ENCODE measurements at places on chromosomes 13 and 19.
A peak's percentile ranks its signal among the peaks of the same experiment; 100 is the strongest.

DNA sequence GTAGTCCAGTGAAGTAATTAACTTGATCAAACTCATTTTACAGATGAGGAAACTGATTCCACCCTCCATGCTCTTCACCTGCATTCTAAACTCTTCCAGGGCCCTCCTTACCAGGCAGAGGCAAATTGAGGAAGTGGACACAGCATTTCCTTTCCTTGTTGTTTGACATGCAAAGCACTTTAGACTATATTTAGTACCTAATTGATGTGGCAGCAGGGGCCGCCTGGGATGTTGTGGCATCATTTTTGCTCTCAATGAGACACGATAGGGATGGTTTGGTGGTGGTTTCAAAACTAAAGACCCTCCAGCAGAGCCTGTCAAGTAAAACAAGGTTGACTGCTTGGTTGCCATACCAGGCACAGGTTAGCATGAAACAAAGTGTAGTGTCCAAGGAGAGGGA, 7.9 kb downstream of the SIPA1L3 start:
- no peak for DNase-seq

DNA sequence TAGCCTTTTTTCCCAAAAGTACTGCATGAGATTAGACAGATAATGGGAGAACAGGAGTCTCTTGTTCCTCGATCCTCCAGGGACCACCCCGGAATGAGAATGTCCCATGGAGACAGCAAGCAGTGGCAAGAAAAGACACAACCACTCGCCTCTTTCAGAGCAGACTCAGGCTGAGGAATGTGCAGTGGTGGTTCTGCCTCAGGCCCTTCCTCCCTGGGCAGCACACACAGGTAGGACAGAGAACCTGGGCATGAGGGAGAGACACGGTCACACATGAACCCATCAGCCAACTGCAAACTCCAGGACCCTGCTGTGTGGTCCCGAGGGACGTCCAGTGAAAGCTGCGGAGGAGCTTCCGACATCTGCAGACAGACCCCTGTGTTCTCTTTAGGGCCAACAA, 31.0 kb downstream of the CRYL1 start:
- no peak for DNase-seq

DNA sequence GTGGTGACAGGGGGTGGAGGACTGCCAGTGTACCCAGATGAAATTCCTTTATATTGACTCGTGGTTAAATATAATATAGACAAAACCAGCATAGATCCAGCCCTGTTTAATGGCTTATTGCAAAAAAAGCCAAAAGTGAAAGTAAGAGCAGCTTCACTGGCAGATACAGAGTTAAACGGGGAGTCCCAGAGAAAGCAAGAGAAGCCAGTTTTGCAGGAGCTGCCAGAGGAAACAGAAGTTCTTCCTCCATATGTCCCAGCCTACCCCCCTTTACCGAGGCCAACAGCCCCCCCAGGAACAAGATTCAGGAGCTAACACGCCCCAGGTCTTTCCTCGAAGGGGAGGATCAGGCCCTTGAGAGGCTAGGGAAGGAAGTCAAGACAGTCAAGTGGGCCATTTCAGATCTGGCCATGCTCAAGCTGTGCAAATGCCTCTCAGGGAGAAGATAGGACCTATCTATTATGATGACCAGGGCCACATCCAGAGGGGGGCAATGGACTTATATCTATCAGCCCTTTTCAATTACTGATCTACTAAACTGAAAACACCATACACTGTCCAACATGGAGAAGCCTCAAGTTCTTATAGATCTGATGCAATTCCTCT, 47.2 kb upstream of the ZNF737 start:
- no peak for DNase-seq

DNA sequence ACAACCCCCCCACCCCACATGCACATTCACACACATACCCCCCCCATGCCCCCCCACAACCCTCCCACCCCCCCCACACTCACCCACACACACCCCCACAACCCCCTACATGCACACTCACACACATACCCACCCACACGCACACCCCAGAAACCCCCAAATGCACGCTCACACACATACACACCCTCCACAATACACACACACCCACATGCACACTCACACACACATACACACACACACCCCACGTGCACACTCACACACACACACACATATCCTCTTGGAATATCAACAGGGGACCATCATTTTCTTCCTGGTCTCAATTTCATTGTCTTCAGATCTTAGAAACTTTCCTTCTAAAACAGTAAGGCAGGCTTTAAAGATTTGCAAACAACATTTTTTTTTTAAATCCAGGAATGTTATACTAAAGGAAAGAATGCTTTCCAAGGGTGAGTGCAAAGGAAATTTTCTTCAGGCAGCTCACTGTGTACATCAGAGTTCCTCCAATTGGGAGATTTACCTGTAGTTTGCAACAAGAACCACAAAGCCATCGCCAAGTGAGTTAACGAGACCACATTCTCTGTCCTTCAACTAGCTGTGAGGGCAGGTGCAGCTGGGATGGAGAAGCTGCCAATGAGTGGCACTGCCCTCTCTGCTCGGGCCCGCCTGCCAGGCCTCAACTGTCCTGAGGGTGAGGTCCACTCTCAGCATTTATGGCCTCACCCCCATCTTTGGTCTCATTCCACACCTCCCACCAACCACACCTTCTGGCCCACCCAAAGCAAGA, 53.0 kb downstream of the MRPL57 start:
- DNase-seq: no peak

GRCh38 chr19:10826846-10827245, 9.2 kb downstream of the TMED1 start:
- DNase-seq: no peak

- no peak for DNase-seq
Measured at GRCh38 chr13:32538143-32538620, 413 bp downstream of the N4BP2L2 start.

DNA sequence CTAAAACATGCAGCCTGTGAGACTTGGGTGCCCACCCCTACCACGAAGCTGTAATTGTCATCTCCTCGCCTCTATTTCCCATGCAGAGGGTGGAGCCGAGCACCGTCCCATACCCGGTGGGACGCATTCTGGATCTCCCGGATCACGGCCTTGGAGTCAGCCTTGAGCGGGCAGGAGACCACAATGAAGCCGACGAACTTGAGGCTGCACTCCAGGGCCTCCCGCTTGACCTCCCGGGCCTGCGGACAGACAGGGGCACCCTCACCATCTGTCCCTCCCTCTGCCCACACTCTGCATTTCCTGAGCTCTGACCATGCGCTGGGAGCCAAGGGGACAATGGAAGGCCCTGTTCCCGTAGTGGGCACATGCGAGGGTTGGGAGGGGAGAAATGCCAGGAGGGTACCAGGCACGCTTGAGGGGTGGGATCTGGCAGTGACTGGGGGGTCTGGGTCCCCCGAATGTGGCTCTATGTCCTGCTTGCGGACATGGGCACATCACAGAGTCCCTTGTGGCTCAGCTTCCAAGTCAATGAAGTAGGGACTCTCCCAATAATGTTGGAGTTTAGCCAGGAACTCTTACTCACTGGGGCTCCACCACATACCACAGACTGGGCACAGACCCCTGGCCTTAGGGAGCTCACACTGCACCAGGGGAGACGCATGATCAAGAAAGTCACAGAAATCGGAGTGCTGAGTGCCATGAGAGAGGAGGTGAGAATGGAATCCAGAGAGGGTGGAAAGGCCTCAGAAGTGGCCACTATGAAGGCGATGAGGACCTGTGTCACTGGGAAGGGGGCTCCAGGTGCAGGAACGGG, 9.2 kb upstream of the GMIP start:
- no peak for DNase-seq

DNA sequence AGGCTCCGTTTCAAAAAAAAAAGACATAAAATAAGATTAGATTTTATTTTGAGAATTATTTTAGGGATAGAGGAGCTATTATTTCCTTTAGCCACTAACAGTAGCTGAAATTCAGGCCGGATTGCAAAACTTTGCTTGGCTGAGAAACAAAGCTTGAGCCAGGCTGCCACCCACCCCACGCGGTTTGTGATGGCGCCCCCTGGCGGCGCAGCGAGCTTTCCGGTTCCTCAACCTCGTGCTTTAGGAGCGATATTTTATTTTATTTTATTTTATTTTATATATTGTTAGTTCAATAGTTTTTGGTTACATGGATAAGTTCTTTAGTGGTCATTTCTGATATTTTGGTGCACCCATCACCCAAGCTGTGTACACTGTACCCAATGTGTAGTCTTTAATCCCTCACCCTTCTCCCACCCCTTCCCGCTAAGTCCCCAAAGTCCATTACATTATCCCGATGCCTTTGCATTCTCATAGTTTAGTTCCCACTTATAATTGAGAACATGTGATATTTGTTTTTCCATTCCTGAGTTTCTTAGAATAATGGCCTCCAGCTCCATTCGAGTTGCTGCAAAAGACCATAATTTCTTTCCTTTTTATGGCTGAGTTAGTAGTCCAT, 19.8 kb upstream of the CEACAM4 start:
- DNase-seq: peak; percentile 78

DNA sequence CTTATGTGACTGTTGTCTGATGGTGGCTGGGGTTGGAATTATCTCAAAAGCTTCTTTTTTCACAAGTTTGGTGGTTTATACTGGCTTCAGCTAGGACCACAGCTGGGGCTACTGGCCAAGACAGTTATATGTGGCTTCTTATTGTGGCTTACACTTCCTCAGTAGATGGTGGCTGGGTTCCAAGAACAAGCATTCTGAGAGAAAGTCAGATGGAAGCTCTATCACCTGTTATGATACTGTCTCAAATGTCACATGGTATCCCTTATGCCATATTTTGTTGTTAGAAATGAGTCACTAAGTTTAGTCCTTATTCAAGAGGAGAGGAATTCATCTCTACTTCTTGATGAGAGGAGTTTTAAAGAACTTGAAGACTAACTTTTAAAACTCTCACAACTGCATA, 41.6 kb downstream of the NDFIP2 start:
- DNase-seq: no peak

DNA sequence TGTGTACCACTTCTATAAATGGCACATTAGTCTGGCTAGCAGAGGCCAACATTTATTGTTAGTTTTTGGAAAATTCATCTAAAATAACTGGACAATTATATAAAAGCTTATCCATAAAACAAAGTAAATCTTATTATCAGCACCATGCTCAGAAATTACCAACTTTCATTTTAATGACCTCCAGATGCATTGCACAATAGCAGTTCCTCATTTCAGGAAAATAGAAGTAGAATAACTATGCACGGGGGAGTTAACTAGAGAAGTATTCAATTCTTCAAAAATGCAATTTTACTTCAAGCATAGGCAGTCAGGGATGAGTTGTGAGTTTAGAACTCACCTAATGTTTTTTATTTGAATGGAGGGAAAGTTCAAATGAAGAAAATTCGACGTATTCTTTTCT, 1023.5 kb downstream of the PCDH17 start:
- DNase-seq: no peak

GRCh38 chr13:87234981-87235380, 436.2 kb upstream of the SLITRK5 start:
- no peak for DNase-seq

DNA sequence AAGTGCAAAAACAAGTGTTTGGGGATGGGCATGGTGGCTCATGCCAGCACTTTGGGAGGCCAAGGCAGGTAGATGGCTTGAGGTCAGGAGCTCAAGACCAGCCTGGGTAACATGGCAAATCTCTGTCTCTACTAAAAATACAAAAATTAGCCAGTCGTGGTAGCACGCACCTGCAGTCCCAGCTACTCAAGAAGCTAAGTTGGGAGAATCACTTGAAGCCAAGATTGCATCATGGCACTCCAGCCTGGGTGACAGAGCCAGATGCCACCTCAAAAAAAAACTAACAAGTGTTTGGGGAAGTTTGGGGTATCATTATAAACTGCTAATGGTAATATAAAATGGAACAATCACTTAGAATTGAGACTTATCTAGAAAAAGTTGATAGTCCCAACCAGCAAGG, 24.6 kb downstream of the XPO4 start:
- DNase-seq: no peak

DNA sequence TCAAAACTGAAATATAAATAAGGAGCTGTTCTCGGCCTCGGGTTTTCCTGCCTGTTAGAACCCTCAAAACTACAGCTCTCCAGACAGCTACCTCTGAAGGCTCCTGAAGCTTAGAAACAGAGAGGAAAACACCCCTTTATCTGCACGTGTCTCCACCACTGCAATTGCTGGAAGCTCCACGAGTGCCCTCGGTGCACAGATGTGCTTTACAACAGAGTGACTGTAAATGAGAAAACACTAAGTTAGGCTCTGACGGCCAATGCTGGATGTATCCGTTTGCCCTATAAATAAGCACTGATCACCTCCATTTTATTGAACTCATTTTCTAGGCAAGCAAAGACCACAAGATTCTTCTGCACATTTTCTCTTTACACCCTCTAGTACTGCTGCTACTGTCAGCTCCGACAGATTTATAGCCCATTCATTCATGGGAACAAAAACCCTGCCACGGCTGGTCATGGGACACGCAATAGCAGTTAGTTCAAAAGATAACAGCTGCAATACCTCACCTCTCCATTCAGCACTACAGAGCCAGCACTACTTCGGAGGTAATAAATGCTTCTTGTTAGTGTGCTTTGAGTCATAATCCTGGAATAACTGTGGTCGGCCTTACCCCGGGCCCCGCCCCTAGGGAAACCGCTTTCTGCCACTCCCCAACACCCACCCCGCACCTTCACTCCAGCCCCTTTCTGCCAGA, 241.1 kb upstream of the ZNF507 start:
- peak; percentile 8 for DNase-seq

- DNase-seq: no peak
Measured at GRCh38 chr13:100394005-100394695, 194.4 kb downstream of the GGACT start.

GRCh38 chr13:20441056-20441455, 84.6 kb downstream of the CRYL1 start:
- DNase-seq: no peak

GRCh38 chr13:106660746-106661625, 93.0 kb upstream of the ARGLU1 start:
- no peak for DNase-seq

DNA sequence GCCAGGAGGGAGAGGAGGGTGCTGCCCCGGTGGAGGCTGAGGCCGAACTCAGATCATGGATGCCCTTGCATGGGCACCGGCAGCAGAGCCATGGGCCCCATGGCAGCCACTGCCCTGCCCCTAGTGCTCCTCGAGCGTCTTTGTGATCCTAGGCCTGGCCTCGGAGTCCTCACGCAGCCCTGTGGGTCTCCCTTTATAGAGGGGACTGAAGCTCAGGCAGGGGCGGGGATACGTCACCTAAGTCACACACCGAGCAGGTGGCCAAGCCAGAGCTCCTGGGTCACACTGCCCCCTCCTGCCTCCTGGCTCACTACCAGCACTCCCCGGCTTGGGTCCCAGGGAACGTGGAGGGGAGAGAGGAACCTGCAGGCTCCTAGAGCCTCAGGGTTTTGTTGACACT, 28.7 kb downstream of the DHX34 start:
- no peak for DNase-seq

DNA sequence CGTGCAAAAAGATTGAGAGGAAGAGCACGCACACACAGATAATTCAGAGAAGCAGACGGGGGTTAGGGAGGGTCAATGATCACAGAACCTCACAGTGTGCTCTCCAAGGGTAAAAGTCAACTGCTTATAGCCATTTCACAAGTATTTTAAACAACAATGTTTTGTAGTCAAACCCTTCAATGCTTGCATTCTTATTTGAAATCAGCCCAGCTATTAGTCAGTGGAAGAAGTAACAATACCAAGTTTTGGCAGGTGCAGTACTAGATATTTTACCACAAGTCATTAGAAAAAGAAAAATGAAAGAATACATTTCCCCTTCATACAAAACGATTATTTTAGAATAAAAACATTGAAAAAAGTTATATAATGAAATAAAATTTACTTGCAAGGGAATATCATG, 2.6 kb downstream of the CSNK1A1L start:
- no peak for DNase-seq
